ENCODE measurements at places on chromosomes 13 and 19.

DNA sequence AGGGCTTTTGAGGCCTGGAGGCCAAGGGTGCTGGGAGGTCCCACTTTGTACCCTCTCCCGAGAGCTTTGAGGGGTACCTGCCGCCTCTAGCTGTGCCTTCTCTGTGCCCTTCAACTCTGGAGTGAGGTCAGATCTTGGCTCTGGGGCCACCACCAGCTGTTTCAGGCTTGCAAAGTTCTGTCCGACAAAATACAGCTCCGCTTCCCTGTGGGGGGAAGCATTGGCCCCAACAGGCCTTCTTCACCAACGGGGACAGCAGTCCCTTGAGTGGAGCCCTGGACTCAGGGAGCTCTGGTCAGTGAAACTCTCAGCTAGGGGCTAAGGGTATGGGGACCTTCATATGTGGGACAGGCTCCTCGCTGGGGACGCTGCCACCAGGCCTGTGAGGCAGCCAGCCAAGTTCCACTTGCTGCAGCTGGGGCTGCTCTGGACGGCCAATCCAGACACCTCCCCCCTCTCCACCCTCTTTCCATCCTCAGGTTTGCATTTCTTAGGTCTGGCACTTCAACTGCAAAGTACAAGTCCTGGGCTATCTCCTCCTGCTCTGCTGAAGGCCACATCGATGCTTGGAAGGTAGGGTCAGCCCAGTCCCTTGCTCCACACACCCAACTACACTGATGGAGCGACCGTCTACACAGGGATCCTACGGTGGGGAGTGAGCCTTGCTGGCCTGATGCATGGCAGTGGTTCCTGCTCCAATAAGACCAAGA, 46.8 kb downstream of the C13orf46 start:
- peak; percentile 43 for DNase-seq

- no peak for DNase-seq
Observed at GRCh38 chr13:39955560-39955959, 300.1 kb downstream of the COG6 start.

DNA sequence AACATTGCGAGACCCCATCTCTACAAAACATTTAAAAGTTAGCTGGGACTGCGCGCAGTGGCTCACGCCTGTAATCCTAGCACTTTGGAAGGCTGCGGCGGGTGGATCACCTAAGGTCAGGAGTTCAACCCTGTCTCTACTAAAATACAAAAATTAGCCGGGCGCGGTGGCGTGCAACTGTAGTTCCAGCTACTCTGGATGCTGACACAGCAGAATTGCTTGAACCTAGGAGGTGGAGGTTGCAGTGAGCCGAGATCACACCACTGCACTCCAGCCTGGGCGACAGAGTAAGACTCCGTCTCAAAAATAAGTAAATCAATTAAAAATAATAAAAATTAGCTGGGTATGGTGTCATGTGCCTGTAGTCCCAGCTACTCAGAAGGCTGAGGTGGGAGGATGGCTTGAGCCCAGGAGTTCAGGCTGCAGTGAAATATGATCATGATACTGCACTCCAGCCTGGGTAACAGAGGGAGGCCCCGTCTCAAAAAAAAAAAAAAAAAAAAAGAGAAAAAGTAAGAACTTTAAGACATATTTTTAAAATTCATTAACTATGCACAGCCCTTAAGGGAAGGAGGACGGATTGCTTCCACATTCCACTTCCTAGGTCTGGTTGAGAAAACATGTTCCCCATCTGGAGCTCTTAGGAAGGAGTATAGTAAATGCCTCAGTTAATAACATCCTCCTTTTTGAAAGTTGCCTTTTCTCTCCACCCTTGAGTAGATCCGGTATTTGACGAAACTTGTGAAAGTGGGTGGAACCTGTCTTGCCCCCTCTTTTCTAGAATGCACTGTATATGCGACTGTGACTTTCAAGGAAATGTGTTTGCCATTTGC, 26.1 kb downstream of the EXOC3L2 start:
- peak; percentile 24 for DNase-seq

DNA sequence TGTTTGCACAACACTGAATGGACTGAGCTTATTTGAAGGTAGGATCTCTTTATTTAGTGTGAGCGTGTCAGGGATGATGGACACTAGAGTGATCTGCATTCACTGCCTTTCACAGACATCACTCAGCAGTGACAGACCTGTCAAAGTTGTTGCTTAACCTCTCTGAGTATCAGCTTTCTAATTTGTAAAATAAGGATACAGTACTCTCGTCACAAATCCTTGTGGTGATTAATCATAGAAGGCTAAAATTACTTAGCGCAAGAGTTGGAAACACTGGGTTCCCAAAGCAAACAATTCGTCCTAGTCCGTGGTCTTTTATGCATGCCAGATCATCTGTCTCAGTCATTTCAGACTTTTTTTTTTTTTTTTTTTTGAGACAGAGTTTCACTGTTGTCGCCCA, 16.6 kb downstream of the CARD8 start:
- DNase-seq, result no peak

DNA sequence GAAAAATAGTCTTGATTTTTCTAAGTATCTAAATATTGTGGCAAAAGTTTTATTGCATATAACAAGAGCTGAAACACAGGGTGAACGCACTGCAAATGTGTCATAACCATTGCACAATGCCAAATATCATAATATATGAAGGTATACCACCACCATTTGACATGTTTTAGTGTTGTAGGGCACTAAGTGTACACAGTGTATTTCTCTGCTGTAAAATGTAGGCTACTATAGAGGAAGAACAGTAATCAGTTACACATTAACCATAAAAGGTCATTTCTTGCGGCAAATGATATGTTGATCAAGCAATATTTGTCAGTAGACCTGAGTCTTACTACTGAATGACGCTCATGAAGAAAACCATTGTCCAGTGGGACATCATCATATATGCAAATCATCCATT, 18.3 kb upstream of the KLF5 start:
- no peak for DNase-seq

- no peak for DNase-seq
Observed at GRCh38 chr19:3097442-3097871, 3.3 kb downstream of the GNA11 start.

- DNase-seq, result peak; percentile 74
Observed at GRCh38 chr19:51808333-51808986, 13.5 kb downstream of the FPR3 start.

- no peak for DNase-seq
Observed at GRCh38 chr19:33933931-33934330, 137.3 kb downstream of the KCTD15 start.

Measured in AG10803 (cell line).